ENCODE measurements at places on chromosomes 7 and 10. TPM values are rescaled to one million over a fixed set of nuclear protein-coding genes. Genes with fewer than 3 reads are reported as not detected.

DNA sequence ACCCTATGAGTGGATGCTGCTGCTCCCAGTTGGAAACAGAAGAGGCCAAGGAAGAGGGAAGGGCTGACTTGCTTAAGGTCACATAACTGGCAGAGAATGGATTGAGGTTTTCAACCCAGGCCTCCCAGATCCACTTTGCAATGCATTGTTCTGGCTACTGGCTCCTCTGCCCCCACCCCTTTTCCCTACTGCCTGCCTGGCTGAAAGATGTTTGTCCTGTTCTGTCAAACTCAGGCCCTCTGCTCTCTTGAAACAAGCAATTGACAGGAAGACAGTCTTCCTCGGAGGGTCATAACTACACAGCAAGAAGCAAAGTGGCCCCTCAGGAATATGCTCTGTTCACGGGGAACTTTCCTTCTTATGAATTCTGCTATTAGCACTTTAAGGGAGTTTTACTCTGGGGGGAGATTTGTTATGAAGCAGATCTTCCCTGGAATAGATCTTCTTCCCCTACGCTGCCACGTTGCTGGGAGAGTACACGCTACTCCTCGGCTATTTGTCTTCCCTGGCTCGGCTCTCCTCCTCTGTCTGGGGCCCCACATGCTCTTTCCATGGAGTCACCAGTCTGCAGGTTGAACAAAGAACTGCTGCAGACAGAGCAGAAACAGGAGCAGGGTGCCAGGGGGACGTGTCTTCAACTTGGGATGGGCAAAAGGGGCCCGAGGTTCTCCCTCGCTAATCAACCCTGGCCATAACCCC is 436.1 kb downstream of the TYW1 start:
- H3K4me1 ChIP-seq: no peaks in the 10 kb centered on the region
- H3K27me3 ChIP-seq: no peaks in the 10 kb centered on the region
- H3K36me3 ChIP-seq: peaks cover 2% of the 10 kb centered on the region

GRCh38 chr10:107618504-107618994 is 454.0 kb upstream of the SORCS1 start:
- no peak for DNase-seq
- no peaks in the 10 kb centered on the region for H3K4me1 ChIP-seq
- no peak overlapping the region for H3K4me3 ChIP-seq
- no peak overlapping the region for H3K27ac ChIP-seq
- H3K27me3 ChIP-seq: no peaks in the 10 kb centered on the region
- no peaks in the 10 kb centered on the region for H3K36me3 ChIP-seq

- DNase-seq: no peak
- H3K27me3 ChIP-seq: no peaks in the 10 kb centered on the region
- H3K4me1 ChIP-seq: peaks cover 27% of the 10 kb centered on the region
- peaks cover 4% of the 10 kb centered on the region for H3K36me3 ChIP-seq
- H3K27ac ChIP-seq: no peak overlapping the region
- no peak overlapping the region for H3K4me3 ChIP-seq
Measured at GRCh38 chr7:140219672-140220524, 43.1 kb upstream of the KDM7A start.

DNA sequence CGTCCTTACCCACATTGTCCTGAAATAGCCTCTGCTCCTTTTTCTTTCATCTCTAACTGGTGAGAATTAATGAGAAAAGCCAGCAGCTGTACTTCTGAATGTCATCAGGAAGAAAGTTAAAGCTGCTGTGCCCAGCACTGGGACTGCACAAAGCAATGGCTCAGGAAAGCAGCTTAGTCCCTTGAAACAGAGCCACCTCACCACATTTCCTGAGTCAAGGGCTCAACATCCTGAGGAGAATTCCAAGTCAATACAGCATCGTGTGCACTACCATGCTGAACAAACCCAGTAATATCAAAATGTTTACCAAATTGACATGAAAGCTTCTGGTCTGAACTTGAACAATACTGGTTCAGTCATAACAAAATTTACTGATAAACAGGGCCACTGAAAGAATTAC is 140.1 kb downstream of the KMT2E start:
- no peak overlapping the region for H3K27ac ChIP-seq
- no peak overlapping the region for H3K4me3 ChIP-seq
- no peaks in the 10 kb centered on the region for H3K36me3 ChIP-seq
- DNase-seq: no peak
- peaks cover 36% of the 10 kb centered on the region for H3K4me1 ChIP-seq

- H3K4me1 ChIP-seq: no peaks in the 10 kb centered on the region
- no peak overlapping the region for H3K4me3 ChIP-seq
- no peak for DNase-seq
- no peaks in the 10 kb centered on the region for H3K36me3 ChIP-seq
- no peaks in the 10 kb centered on the region for H3K27me3 ChIP-seq
Measured at GRCh38 chr10:83164156-83164555, 975.2 kb upstream of the GHITM start.

DNA sequence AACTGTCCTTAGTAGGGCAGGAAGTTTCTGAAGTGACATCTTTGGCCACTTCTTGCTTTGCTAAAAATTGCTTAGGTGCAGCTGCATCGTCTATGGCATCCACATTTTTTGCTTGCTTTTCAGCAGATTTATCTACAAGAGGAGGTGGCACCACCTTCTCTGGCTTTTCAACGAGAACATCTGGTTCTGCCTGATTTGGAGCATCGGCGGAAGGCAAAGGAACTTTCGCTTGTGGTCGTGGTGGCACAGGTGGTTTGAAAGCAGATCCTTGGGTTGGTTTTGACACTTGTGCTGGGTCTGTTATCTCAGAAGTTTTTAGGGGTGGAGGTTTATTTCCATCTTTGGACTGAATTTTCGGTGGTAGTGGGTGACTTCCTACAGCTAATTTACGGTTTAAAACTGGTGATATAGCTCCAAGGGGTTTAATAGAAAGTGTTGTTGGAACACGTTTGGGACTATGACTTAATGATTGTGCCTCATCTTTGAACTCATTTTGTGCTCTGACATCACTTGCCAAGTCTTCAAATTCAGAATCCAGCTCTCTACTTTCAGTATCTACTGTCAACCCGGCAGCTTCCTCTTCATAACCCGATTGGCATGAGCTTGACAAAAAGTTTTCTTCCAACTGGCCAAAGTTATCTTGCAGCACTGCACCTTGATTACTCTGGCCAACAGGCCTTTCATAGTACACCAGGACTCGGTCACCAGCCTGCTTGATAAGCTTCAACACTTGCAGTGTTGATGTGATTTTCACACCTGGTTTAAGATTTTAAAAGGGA is 44.0 kb downstream of the SLC18A2 start:
- H3K27me3 ChIP-seq: no peaks in the 10 kb centered on the region
- H3K4me3 ChIP-seq: no peak overlapping the region
- no peak for DNase-seq
- H3K36me3 ChIP-seq: peaks cover 10% of the 10 kb centered on the region
- no peak overlapping the region for H3K27ac ChIP-seq

DNA sequence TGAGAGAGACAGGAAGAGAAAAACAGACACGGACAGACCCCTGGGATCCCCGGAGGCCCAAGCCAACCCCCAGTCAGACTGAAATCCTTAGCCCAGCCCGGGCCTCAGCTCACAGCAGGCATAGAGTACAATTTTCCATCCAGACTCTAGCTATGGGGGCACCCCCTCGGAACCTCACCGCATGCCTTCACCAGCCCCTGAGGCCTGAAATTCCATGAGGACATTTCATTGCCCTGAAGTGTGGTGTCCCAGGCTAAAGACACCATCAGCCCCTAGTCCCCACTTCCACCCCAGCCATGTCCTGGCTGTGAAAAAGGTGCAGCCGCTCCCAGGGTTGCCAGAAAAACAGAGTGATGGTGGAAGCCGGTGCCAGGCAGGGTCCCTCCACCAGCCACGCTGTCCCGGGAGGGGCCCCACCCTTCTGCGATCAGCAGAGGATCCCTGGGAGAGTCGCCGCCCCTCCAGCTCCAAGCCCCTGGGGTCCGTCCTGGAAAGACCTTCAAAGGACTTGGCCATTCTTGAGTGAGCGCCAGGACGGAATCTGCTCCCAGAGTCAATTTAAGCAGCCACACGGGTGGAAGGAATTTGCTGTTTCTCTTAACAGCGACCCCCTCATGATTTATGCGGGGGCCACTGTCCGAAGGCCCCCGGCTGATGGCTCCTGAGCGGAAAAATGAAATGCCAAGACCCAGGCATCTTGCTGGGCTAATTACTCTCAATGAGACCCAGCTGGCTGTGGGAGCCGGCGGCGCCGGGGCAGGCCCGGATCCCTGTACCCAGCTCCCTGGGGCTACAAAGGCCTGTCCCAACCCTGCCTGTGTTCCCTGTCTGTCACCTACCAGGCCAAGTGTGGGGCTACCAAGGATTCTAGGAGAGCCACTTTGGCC is 23.2 kb downstream of the MYL10 start:
- H3K4me1 ChIP-seq: no peaks in the 10 kb centered on the region
- H3K36me3 ChIP-seq: no peaks in the 10 kb centered on the region
- no peak for DNase-seq
- no peaks in the 10 kb centered on the region for H3K27me3 ChIP-seq

GRCh38 chr10:71978476-71978875 is 14.3 kb downstream of the CHST3 start:
- H3K27ac ChIP-seq: no peak overlapping the region
- H3K27me3 ChIP-seq: no peaks in the 10 kb centered on the region
- peaks cover 17% of the 10 kb centered on the region for H3K4me1 ChIP-seq
- no peak for DNase-seq

GRCh38 chr7:98922392-98923187 is 44.3 kb downstream of the TRRAP start:
- H3K27ac ChIP-seq: peak overlapping the region; percentile 49
- DNase-seq: no peak
- H3K27me3 ChIP-seq: no peaks in the 10 kb centered on the region

GRCh38 chr7:112001091-112001826 is 204.9 kb downstream of the DOCK4 start:
- H3K36me3 ChIP-seq: no peaks in the 10 kb centered on the region
- H3K4me1 ChIP-seq: no peaks in the 10 kb centered on the region
- H3K4me3 ChIP-seq: no peak overlapping the region
- no peak for DNase-seq
- H3K27me3 ChIP-seq: no peaks in the 10 kb centered on the region

GRCh38 chr10:125158601-125159485 is 1.5 kb downstream of the CTBP2 start:
- H3K27ac ChIP-seq: peak overlapping the region; percentile 46
- peak overlapping the region; percentile 75 for H3K4me3 ChIP-seq
- H3K4me1 ChIP-seq: no peaks in the 10 kb centered on the region
- DNase-seq: no peak
- H3K36me3 ChIP-seq: no peaks in the 10 kb centered on the region

DNA sequence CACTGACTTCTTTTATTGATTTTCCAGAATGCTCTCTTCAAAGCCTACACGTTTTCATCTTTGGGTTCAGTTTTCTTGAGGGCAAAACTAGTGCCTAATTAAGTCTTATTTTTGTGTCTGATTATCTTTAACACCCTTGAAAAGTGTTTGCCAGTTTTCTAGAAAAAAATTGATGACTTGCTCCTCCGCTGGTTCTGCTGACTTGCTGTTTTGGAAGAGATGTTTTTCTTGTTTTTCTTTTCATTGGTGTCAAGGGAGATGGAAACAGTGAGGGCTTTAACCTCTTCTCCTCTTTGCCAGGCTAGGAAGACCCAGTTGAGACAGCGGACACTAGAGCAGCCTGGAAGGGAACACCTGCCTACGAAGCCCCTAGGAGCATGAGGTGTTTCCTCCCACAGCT is 123.7 kb upstream of the EEPD1 start:
- H3K4me3 ChIP-seq: no peak overlapping the region
- peaks cover 21% of the 10 kb centered on the region for H3K27me3 ChIP-seq
- no peak for DNase-seq

DNA sequence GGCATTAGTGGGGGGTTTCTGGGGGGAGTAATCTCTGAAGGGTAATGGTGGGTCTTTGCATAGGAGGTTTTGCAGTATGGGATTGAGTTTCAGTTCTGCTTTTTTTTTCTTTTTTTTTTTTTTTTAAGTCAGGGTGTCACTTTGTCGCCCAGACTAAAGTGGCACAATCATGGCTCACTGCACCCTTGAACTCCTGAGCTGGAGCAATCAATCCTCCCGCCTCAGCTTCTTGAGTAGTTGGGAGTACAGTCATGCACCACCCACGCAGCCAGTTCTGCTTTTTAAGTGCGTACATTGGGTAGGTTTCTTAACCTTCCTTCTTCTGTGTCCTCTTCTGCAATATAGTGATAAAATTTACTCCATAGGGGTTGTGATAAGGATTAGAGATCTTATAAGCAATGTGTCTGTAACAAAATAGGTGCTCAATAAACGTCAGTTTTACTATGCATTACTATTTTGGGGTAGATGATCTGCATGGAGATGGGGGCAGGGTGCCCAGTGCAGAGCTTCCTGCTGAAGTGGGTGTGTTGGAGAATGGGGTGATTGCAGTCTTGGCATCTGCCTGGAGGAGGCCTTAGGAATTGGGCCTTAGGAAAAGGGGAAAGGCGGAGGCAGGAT is 9.6 kb downstream of the KAZALD1 start:
- DNase-seq: peak; percentile 19
- no peaks in the 10 kb centered on the region for H3K36me3 ChIP-seq
- no peak overlapping the region for H3K4me3 ChIP-seq
- no peak overlapping the region for H3K27ac ChIP-seq

GRCh38 chr7:88317422-88317821 is 10.7 kb upstream of the STEAP4 start:
- peaks cover 20% of the 10 kb centered on the region for H3K27me3 ChIP-seq
- no peaks in the 10 kb centered on the region for H3K4me1 ChIP-seq

- H3K36me3 ChIP-seq: peaks cover 11% of the 10 kb centered on the region
- no peak overlapping the region for H3K4me3 ChIP-seq
- H3K4me1 ChIP-seq: peaks cover 30% of the 10 kb centered on the region
- H3K27me3 ChIP-seq: no peaks in the 10 kb centered on the region
- no peak for DNase-seq
- no peak overlapping the region for H3K27ac ChIP-seq
Measured at GRCh38 chr10:11125004-11125403, 107.3 kb downstream of the CELF2 start.

GRCh38 chr7:38368191-38368605 is 94.8 kb upstream of the TARP start:
- no peaks in the 10 kb centered on the region for H3K27me3 ChIP-seq
- peak overlapping the region; percentile 79 for H3K27ac ChIP-seq
- H3K4me1 ChIP-seq: peaks cover 60% of the 10 kb centered on the region
- H3K36me3 ChIP-seq: peaks cover 2% of the 10 kb centered on the region
- peak; percentile 79 for DNase-seq

- DNase-seq: no peak
- H3K4me3 ChIP-seq: no peak overlapping the region
- no peak overlapping the region for H3K27ac ChIP-seq
- H3K36me3 ChIP-seq: peaks cover 10% of the 10 kb centered on the region
- no peaks in the 10 kb centered on the region for H3K4me1 ChIP-seq
- H3K27me3 ChIP-seq: peaks cover 10% of the 10 kb centered on the region
Measured at GRCh38 chr10:117449636-117450035, 74.4 kb upstream of the PDZD8 start.

- H3K4me3 ChIP-seq: no peak overlapping the region
- no peaks in the 10 kb centered on the region for H3K4me1 ChIP-seq
- H3K27ac ChIP-seq: no peak overlapping the region
- no peaks in the 10 kb centered on the region for H3K27me3 ChIP-seq
Measured at GRCh38 chr7:15753887-15754579, 67.5 kb upstream of the MEOX2 start.

IQUB gene
- 0.10 TPM for total RNA-seq

AKR1C1 gene
- total RNA-seq: 2.7 TPM

NT5C2 gene
- total RNA-seq: 102 TPM

PRR15 gene
- not detected for total RNA-seq

CACNA2D1 gene
- 0.46 TPM for total RNA-seq

JCAD gene
- total RNA-seq: 0.05 TPM

FBXO24 gene
- total RNA-seq: 3.6 TPM

KCP gene
- total RNA-seq: not detected

Data from activated T-cell treated with anti-CD3 and anti-CD28 coated beads, Interleukin-2, amount 50 U/mL, for 72 hours (primary cell).